Stimulated activated CD8-positive, alpha-beta memory T cell treated with anti-CD3 and anti-CD28 coated beads, Interleukin-4, amount 100 ng/mL, for 1 hour (primary cell): ENCODE measurements at places on chromosomes 4 and X.

DNA sequence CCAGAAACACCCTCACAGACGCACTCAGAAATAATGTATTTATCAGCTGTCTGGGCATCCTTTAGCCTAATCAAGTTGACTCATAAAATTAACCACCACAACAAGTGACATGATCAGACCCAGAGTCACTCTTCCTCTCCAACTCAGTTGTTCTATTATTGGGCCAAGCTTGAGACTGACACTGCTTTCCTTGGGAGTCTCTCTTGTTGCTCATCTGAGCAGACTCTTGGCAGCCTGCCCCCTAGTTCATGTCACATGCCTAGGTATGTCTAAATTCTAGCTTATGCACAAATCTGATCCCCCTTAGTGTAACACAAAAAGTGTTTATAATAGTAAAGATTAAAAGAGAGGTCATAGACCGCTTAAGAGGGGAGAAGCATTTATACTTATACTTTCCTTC lies 72.6 kb upstream of the ADAMTS3 start:
- DNase-seq: no peak

DNA sequence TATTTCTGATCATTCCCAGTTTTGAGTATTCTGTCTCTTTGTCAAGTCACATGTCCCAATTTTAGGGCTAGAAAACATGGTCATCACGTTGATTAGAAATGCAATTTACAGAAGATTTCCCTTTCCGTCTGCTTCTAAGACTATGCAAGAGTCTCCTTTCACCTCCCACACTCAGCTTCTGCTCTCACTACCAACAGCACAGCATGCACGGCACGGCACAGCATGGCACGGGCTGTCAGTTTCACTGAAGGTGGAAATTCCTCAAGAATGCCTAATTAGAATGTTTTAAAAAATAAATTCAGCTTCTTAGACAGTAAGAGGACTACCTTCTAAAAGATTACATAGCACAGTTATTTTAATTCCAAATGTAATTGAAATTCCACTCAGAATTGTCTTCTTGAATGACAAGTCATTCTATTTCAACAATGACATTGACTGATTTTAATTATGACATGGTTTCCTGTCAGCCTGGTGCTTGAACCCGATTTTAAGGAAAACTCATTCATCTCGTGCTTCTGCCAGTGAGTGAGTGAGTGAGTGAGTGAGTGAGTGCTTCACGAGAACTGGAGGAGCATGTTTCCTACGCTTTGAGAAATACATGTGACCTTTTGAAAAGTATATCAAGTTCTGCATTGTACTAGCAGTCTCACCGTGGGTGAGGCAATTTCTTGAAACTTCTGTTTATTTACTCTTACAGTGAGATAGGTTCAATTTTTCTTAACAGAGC lies 124.8 kb upstream of the SORBS2 start:
- no peak for DNase-seq

DNA sequence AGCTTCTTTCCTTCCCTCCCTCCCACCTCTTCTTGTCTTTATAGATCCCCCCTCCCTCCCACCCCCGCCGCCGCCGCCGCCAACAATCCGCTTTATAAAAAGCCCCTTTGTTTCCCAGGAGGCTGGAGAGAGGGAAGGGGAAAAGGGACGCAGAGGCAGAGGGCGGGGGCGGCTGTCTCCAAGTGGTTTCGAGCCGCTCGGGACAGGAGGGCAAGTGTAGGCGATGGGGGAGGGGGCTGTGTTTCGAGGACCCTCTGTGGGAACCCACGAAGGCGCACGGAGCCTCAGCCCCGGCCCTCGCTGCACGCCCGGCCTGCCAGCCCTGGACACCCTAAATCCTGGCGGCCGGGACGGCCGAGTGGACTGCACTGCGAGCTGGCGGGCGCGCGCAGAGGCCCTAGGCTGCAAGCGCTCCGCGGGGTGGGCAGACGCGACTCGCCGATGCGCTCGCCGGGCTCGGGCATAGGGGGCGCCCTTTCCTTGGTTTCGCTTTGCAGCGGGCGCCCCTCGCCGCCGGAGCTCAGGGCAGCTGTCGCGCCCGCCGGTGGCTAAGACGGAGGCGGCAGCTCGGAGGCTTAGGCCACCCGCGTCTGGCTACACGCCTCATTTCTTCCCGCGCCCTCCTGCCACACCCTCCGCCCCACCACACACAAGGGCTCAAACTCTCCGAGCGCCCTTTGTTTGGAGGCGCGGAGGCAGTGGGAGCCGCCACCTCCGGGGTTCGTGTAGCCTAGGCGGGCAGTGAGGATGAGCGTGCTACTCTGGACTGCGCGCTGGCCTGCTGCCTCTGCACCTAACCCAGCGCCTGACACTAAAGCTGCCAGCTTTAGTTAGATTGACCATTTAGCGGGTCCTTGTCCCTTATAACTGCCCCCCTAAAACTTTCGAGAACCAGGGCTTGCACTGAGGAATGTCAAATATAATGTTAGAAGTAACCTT lies 2.2 kb downstream of the MAMLD1 start:
- no peak for DNase-seq

DNA sequence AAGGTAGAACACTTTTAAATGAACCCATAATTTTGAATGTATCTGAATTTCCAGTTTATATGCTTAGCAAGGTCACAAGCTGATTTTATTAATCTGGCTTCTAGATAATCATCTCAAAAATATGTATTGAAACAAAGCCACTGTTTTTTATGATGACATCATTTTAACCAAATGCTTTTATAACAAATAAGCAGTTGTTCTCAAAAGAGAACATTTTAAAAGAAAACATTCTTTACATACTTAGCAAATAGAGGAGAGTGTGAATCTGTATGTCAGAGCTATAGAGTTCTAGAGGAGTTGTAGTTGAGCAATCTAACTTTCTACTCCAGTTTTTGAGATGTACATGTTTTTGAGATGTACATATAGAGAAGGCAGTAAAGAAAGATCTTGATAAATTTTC lies 42.5 kb downstream of the LAMP2 start:
- DNase-seq: no peak

- no peak for DNase-seq
These were observed 43.1 kb downstream of the ATRX start for GRCh38 chrX:77742788-77743476.

DNA sequence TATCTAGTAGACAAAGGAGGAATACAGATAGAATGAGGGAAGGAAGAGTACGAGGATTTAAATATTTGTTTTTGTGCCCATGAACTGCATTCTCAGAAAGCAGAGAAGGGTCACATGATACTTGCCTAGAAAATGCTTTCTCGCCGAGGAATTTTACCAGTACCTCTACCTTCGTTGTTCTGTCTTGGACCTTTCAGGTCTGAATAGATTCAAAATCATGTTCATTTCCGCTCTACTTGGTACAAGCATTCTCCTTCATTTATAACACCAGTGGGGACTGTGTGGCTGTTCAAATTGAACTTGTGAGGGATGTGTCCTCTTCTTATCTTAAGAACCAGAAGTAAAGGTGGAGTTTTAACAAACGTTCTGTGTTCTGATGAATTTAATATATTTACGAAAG lies 1.9 kb downstream of the USP38 start:
- no peak for DNase-seq

- no peak for DNase-seq
These were observed 134.7 kb downstream of the SH3BGRL start for GRCh38 chrX:81336455-81337152.

GRCh38 chrX:72105436-72105835 lies 26.3 kb downstream of the RTL5 start:
- DNase-seq: peak; percentile 31

GRCh38 chr4:106851726-106852125 lies 184.4 kb downstream of the DKK2 start:
- DNase-seq: no peak

DNA sequence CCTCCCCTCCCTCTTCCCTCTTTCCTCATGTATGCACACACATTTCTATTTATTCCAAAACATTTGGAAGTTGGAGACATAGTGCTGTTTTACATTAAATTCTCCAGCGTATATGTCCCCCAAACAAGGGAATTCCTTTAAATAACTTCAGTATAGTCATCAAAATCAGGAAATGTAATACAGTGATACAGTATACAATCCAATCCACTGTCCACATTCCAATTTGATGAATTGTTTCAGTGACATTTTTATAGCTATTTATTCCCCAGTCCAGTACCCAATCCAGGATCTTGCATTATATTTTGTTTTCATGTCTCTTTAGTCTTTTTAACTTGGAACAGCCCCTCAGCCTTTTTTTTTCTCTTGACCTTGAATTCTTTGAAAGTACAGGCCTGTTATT lies 233.0 kb downstream of the DKK2 start:
- DNase-seq: no peak

DNA sequence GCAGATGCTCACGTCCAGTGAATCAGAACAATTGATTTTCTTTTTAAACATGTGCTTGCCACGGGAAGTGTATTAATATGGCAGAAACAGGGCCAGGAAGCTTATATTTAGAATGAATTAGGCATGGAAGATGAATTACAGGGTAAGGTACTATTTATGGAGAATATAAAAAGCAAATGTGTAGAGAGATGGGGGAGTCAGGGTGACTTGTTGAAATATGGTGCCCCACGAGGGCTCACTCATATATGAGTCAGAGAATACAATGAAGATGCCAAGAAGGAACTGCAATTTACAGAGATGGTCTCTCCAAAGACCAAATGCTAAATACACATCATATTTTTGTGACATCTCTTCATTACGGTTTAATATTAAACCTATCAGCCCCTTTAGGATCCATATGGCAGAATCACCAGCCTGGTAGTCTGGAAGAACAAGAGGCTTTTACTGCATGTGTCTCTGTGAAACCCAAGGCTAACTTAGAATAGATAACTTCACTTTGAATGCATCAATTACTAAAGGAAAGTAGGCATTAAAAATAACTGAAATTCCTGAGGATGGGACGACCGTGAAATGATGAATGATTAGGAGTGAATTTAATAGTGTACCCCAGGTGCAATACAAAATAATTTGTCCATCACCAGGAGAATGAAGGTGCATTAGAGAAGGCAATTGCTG lies 385.3 kb downstream of the ARHGAP24 start:
- DNase-seq: no peak

DNA sequence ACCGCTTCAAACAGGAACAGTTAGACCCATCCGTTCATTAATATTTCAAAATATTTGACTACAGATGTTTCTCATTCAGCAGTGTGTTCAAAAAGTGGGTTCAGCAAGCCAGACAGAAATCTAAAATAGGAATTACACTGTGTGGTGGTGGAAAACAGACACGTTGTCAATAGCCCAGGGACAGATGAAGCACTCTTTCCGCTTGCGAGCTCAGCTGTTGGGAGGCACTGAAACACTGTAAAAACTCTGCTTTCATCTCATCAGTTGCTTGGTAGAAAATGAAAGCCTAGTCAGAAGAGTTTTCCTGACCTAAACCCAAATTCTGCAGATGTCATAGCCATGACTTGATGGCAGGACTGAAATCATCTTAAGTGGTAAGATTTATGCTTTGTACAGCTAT lies 38.5 kb downstream of the LRP2BP start:
- DNase-seq: no peak

GRCh38 chr4:137768881-137769280 lies 236.6 kb upstream of the PCDH18 start:
- no peak for DNase-seq

- DNase-seq: no peak
These were observed 100.9 kb downstream of the LNX1 start for GRCh38 chr4:53490161-53490956.

DNA sequence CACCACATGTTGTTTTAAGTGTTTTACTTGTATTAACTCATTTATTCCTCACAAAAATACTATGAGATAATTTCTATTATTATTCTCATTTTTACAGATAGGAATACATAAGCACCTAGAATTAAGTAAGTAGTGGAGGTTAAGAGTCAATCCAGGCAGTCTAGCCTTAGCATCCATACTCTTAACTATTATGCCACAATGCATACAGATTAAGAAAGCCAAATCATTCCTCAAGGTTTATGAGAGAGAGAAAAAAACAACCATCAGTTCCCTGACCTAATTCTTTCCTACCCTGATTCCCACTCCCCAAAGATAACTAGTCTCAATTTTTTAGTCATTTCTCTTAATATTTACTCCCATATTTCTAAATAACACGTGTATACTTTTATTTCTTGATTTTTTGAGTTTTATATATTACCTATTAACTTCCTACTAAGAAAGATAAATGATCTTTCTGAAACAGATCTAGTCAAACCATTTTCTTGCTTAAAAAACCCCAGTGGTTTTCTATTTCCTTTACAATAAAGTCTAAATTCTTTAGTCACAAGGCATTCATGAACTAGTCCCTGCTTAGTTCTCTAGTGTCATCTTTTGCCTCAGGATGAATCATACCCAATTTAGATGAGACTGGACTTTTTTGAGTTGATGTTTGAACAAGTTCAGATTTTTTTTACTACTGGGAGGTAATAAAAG lies 16.0 kb downstream of the UBA6 start:
- DNase-seq: no peak

DNA sequence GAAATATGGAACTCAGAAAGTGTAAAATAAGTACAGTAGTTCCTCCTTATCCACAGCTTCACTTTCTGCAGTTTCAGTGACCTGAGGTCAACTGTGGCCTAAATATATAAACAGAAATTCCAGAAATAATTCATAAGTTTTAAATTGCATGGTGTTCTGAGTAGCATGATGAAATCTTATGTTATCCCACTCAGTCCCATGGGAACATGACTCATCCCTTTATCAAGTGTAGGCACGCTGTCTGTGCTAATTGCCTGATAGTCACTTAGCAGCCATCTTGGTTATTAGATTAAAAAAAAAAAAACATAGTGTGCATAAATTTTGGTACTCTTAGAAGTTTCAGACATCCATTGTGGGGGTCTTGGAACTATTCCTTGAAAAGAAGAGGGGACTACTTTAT lies 983.4 kb upstream of the ADGRL3 start:
- DNase-seq: no peak

DNA sequence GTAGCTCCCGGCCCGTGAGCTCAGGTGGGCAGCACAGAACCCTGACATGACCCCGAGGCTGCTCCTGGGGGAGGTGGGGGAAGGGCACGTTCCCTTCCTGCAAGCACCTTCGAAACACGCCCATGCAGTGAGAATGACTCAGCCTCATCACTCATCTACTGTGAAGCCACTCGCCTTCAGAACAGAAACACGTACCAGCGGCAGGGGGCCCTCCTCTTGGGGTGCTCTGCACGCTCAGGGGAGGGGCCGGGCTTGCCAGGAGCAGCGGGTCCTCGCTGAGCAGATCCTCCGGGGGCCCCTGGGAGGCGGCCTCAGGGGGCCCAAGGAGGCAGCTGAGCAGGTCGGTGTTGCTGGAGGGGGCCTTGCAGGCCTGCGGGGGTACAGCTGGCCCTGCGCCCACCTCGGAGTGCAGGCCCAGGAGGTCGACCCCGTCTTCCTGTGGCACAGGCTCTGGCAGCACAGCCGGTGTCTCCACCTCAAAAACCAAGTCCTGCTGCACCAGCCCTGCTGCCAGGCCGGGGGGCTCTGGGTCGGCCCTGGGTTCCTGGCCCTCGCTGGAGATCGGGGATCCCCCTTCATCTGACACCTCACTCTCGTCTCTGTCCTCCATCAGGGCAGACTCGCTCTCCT lies 40.9 kb upstream of the CPLX1 start:
- no peak for DNase-seq

- DNase-seq: no peak
These were observed 54.1 kb downstream of the TLR10 start for GRCh38 chr4:38728631-38729141.

- no peak for DNase-seq
These were observed 71.3 kb downstream of the PRPS1 start for GRCh38 chrX:107699616-107700015.
